ENCODE measurements at places on chromosomes 13 and 19. TPM values are rescaled to one million over a fixed set of nuclear protein-coding genes. Genes with fewer than 3 reads are reported as not detected.

Gene ZBTB32
- 0.15 TPM for total RNA-seq

GRCh38 chr13:45132369-45133064 is 12.2 kb downstream of the GTF2F2 start:
- no peak for DNase-seq

- DNase-seq = no peak
These were observed 245.2 kb downstream of the TBC1D4 start for GRCh38 chr13:75236774-75237173.

- DNase-seq = no peak
These were observed 31.9 kb downstream of the RFXAP start for GRCh38 chr13:36850790-36851438.

DNA sequence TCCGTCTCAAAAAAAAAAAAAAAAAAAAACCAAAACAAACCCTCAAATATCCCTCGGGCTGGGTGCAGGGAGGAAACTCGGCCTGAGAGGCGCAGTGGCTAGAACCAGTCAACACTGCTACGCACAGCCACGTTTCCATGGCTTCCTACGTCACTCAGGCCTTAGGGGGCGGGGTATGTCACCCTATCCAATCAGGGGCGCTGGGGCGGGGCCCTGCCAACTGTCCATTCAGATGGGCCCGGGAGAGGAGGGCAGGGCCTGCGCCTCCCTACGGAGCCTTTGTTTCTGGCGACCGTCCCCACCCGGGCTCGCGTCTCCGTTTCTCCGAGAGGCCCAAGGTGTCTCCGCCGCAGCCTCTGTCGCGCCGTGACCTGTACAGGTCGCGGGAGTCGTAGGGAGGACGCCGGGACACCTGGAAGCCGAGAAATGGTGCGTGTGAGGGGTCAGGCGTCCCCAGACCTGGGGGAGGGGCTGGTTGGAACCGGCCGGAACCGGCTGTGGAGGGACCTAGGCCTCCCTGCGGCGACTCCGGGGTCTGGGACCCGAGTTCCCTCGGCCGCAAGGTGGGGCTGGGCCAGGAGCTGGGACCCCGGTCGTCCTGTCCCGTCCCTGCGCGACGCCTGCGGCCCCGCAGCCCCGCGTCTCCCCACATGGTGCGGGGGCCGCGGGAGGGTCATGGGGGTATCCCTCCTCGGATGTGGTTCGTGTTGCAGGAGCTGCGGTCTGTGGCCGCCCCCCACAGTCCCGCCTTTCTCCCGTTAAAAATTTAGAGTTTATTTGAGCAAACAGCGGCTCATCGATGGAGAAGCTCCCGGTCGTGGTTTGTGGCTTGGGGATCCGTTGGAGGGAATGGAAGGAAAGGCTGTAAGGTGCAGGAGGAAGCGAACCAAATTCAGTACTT is at the start of gene ZNF627:
Gene ZNF627 (plus strand): TSS at position 282 of the 901 bp plus-strand sequence. CDS start 145 bp downstream, at position 427.
- peak; percentile 100 for DNase-seq
